ENCODE measurements at places on chromosomes 16 and 17. TPM values are rescaled to one million over a fixed set of nuclear protein-coding genes. Genes with fewer than 3 reads are reported as not detected.

DNA sequence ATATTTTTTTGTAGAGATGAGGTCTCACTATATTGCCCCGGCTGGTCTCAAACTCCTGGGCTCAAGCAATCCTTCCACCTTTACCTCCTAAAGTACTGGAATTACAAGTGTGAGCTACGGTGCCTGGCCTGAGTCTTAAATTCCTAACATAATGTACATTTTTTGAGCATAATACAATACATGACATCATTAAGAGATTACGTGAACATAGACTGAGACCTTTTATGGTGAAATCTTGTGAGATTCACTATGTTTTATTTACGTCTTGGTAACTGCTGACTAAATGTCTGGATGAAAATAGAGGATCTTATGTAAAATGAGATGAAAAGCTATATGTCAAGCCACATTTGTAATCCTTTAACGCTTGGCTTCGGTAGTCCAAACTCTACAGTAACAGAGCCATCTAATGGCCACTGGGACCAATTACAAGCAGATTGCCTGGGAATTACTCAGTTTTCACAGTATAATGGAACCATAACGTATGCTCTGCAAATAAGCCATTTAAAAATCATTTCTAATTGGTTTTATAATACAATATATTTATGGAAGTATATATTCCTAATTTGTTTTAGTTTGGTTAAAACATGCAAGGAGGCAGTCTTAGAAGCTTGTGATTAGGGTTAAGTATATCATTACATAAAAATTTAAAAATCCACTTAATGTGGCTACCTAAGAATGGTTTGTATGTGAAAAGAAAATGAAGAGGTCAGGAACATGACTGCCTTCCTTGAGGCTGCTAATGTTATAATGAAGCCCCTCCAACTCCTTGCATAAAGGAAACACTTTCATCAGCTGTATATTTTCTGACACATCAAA, 8.1 kb upstream of the EFCAB13 start:
- no peak for DNase-seq

DNA sequence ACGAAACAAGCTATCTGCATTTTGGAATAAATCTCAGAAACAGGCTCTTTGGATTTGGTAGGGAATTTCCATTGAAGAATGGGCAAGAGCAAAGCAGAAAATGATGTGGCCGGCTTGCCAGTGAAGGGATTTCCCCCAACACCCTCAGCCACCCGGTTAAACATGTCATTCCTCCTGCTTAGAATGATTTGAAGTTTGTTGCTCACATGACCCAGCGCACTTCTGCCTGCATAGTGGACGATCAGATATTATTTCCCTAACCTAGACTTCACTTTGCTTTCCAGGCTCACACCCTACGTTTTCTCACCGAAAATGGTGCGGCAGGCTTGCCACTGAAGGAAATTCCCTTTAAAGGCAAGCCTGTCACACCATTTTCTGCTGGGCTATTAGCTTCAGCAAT, 170.7 kb downstream of the CDH11 start:
- DNase-seq: no peak

GRCh38 chr16:2273484-2273883, 5.6 kb upstream of the RNPS1 start:
- no peak for DNase-seq

DNA sequence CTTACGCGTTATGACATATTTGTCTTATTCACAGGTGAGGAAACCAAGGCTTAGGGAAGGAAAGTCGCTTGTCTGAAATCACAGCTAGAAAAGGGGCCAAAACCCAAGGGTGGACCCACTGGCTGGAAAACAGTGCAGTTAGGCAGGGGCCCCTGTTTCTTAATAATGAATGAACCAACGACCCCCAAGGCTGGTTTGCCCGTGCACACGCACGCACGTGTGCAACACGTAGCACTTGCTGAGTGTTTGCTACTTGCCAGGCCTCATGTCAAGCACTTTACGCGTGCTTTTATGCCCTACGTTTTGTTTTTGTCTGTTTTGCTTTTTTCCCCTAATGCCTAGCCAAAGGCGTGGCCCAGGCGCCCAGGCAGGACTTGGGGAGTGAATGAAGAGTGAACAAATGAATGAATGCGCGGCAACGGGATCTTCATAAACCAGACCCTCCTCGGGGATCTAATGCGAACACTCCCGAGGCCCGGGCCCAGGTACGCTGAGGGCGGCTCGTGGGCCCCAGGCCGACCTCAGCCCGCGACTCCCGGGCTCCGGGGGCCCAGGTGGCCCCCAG, 571 bp upstream of the USP10 start:
- no peak for DNase-seq

DNA sequence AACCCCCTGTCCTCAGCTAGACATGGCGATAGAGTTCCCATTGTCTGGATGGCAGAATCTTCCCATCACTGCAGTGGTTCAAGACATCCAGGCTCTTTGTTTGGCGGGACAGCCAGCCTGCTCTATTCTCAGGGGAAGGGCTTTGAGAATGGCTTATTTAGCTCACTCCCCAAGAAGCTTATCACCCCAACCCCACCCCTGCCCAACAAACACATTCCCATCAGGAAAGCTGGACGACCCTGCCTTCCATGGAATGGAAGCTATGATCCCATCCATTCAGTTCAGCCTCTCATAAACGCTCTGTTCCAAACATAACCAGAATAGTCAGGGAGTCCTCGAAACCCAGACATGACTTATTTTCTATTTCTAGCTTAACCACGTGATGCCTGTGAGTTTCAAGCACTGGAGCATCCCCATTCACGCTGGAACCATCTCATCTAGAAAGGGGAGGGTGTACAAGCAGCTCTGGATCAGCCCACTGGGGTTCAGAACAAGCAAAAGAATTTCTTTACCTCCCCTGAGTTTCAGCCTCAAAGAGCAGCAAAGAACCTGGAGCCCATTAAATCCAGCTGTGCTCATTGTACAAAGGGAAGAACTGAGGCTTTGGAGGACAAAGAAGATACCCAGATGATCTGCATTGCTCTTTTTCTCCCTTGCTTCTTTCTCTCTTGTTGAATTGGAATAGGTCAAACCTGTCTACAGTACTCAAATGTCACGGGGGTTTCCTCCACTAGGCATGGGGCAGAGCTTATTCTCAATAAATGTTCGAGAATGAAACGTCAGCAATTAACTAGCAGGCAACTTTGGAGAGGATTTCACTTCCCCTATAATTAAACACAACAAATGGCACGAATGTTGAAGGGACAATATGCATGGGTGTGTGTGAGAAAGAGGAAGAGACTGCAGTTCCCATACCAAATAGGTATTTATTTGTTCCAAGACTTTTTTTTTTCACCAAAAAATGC, 93.1 kb downstream of the XYLT1 start:
- DNase-seq: no peak

GRCh38 chr16:2865651-2866050, 7.7 kb upstream of the PRSS22 start:
- no peak for DNase-seq

GRCh38 chr16:27080895-27081294, 14.2 kb downstream of the C16orf82 start:
- DNase-seq: no peak

DNA sequence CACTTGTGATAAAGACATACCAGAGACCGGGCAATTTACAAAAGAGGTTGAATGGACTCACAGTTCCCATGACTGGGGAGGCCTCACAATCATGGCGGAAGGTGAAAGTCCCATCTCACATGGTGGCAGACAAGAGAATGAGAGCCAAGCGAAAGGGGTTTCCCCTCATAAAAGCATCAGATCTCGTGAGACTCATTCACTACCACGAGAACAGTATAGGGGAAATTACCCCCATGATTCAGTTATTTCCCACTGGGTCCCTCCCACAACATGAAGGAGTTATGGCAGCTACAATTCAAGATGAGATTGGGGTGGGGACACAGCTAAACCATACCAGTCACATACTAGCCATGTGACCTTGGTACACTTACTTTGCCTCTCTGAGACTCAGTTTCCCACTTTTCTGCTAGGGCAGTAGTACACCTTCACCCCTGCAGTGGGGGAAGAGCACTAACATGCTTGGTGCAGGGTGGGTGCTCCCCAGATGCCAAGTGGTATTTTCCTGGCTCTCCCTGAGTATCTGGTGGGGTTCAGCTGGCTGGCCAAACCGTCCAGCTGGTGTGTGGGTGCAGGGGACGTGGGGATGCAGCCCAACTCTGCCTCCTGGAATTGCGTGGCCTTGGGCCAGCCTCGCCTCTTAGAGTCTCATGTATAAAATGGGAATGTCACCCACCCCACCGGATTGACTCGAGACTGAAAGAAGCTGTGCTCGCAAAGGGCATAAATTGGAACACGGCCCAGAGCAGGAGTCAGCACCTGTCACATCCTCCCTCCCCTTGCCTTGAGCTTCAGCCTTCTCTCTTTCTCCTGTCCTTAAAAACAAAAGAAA, 364.1 kb downstream of the CPPED1 start:
- no peak for DNase-seq

- DNase-seq: no peak
Observed at GRCh38 chr16:72128701-72129100, 35.1 kb downstream of the DHX38 start.

Gene NPB
- total RNA-seq: 0.29 TPM

Gene KRT40
- not detected for total RNA-seq

GRCh38 chr16:2495041-2495440, 18.7 kb upstream of the ATP6V0C start:
- DNase-seq: no peak

Gene KRTAP9-2
- not detected for total RNA-seq

GRCh38 chr16:80063031-80063712, 462.6 kb upstream of the MAF start:
- no peak for DNase-seq

Gene MT4
- total RNA-seq: not detected

GRCh38 chr16:17270111-17270510, 200.6 kb downstream of the XYLT1 start:
- DNase-seq: no peak

- no peak for DNase-seq
Observed at GRCh38 chr17:73283841-73284282, 22.2 kb upstream of the CPSF4L start.

Gene MT1F
- total RNA-seq: 5.9 TPM

All from naive thymus-derived CD4-positive, alpha-beta T cell (primary cell).